NCI-H460 (cell line): ENCODE measurements at places on chromosomes 2 and 18.

GRCh38 chr2:226187616-226188015, 612.0 kb downstream of the IRS1 start:
- no peak for DNase-seq

DNA sequence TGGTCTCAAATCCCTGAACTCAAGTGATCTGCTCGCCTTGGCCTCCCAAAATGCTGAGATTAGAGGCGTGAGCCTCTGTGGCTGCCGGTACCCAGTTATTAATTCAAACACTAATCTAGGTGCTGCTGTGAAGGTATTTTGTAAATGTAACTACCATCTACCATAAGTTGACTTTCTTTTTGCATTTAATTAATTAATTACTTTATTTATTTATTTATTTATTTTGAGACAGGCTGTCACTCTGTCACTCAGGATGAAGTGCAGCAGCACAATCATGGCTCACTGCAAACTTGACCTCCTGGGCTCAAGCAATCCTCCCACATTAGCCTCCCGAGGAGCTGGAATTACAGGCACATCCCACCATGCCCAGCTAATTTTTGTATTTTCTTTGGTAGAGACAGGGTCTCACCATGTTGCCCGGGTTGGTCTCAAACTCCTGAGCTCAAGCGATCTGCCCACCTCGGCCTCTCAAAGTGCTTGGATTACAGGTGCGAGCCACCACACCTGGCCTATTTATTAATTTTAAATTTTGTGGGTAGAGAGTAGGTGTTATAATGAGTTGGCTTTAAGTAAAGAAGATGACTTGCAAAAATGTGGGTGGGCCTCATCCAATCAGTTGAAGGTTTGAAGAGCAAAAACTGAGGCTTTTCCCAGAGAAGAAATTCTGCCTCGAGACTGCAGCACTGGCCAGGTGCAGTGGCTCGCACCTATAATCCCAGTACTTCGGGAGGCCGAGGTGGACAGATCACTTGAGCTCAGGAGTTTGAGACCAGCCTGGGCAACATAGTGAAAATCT, 17.3 kb upstream of the NMUR1 start:
- DNase-seq, result no peak

DNA sequence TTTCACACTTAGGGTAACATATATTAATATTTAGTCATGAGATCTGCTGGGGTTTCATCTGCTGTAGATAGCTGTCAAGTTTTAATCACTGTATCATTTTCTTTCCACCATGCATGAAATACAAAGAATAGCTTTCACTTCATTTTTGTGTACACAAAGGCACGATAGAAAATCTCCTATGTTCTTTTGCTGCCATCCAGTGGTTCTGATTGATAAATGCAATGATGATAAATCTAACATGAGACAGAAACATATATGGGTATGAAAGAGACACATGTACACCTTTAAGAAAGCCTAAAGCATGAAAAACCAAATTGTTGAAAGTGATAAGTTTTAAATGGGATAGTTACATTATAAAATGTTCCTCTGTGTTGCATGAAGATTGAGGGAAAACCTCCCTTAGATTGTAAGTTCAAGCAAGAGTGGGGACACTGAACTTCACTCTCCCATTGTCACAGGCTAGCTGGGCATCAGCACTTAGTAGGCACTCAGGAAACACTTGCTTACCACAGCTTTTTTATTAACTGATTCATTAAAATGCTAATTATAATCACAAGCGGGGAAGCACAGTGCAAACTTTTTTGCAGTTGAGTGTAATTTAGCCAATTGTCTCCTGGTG, 31.2 kb downstream of the C1D start:
- peak; percentile 64 for DNase-seq

GRCh38 chr2:47651296-47651695, 131.6 kb upstream of the MSH6 start:
- DNase-seq, result no peak

- DNase-seq, result no peak
Observed at GRCh38 chr2:213104092-213104902, 47.1 kb downstream of the IKZF2 start.

DNA sequence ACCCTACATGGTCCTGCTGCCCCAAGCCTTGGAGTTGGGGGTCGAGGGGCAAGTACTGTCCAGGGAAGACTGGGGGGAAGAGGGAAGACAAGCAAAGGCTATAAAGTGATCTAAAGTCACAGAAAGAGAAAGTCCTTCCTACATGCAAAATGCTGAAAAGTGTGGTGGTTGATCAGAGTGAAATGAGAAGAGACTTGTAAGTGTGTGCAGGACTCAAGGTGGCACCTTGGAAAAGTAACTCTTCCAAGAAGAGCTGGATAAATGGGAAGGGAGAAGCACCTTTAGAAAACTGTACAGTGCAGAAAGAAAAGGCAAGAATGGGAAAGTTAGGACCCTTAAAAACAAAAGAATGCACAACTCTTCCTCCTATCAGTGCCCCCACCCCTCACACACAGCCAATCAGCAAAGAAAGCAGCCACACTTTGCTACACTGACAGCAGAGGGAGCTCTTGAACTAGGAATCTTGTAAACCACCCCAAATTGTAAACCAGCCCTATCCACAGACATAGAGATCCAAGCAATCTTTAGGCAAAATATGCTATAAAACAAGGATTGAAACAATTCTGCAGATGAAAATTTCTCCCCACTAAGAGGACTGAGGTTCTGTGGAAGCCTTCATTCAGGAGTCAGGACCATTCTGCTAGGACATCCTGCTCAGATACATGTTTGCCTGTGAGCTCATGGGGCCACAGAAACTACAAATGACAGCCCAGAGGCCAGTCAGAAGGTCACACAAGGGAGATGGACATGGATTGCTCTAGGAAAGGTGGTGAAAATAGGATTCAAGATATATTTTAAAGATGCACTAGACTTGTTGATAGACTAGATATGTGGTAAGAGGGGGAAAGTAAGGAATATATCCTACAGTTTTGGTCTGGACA, 146.4 kb downstream of the FTCDNL1 start:
- peak; percentile 63 for DNase-seq

DNA sequence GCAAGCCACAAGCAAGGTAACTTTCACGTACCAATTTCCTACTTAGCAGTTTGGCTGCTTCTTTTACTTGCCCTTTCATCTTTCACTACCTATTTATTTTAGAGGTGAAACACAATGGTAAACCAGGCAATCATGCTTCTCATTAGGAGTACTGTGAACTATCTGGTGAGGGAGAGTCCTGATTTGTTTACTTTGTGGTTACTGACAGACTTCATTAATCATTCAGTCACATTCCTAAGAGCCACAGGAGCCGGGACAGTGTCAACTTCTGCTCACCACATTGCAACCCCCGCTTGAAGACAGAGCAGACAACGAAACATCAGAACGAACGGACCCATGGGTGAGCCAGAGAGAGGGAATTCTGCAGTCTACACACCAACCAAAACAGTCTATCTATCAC, 28.8 kb downstream of the TUBB6 start:
- peak; percentile 3 for DNase-seq

DNA sequence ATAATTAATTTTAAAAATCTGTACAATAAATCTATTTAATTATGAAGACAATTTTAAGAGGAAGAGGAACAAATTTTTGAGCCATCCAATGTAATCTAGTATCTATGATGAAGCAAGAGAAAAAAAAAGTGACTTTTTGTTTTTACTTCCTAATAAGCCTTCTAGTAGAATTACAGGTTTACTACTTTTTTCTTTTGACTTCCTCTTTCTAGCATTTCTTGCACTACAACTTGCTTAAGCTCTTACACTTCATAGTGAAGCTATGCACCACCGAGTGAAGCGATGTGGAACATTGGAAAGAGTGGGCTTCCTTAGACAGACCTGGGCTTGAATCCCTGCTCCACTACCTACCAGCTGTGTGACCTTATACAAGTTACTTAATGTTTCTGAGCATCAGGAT, 2.1 kb downstream of the SERPINB2 start:
- no peak for DNase-seq

- DNase-seq, result no peak
Observed at GRCh38 chr2:196206804-196207203, 35.4 kb upstream of the STK17B start.

DNA sequence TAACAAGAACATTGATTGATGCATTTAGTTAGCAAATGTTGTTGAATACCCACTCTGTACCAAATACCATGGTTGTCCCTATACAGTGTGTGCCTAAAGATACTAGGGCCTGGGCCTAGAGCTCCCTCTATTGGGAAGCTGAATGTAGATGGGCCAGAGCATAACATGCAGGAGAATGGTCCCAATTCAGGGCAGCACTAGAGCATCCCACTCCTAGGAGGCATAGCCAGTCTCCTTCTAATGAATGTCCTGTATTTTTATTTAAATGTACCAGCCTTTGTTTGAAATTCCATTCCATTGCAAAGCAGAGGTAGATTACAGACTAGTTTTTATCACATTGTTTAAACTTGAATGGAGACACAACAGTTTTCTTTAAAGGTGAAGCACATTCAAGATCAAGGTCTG, 90.6 kb downstream of the FEZ2 start:
- DNase-seq, result peak; percentile 72

DNA sequence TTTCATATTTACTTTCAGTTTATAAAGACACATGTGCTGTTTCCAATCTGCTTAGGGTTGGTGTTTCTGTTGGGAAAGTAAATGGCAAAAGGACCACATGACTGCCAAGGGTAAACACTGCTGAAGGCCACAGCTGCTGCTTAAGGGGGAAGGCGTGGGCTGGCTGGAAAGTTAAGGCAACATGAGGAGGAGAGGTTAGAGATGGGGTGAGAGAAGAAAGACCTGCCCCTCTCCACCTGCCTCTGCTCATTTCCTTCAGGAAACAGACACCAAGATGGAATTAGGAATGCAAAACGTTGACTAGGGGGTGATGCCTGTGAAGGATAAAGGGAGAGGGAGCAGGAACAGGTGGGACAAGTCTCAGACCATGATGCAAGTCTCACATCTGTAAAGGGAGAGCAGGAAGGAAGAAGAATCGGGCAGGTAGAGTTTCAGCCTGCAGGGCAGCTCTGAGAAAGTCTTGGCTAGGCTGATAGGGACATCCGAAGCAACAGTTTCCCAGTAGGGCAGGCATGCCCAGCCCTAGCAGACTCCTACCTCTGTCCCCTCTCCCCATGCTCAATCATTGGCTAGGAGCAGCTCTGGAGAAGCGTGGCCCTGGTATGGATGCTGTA, 86.0 kb downstream of the CDC42EP3 start:
- no peak for DNase-seq

DNA sequence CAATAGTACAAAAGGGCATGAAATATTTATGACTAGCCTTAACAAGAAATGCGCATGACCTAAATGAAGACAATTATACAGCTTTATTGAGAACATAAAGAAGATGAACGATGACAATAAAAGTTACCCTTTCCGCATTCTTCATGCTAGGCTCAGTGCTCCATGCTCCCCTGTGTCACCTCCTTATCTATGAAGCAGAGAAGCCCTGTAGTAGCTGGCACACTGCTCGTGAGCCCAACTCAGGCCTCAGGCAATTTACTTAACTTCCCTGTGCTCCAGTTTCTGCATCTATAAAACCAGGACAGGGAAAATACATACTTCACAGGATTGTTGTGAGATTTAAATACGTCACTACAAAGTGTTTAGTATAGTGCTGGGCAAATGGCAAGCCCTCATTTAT, 34.5 kb upstream of the NABP1 start:
- no peak for DNase-seq

- no peak for DNase-seq
Observed at GRCh38 chr2:60586081-60586480, 32.6 kb upstream of the BCL11A start.
